ENCODE measurements at places on chromosomes 16 and 17.
A peak's percentile ranks its signal among the peaks of the same experiment; 100 is the strongest.

DNA sequence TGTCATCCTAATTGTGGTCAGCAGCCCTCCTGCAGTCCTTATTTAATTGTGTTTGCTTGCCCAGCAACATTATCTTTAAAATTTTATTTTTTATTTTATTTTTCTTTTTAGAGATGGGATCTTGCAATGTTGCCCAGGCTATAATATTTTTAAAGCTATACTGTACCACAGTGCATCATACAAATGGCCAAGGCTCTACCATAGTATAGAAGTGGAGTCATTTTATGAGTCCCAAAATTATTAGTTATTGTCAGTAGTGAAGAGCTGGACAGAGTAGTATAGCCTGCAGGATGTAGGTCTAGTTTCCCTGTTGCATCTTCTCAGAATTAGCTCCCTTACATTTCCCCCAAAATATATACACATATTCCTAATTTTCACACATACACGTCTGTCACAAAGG, 44.1 kb downstream of the GAN start:
- DNase-seq: no peak

DNA sequence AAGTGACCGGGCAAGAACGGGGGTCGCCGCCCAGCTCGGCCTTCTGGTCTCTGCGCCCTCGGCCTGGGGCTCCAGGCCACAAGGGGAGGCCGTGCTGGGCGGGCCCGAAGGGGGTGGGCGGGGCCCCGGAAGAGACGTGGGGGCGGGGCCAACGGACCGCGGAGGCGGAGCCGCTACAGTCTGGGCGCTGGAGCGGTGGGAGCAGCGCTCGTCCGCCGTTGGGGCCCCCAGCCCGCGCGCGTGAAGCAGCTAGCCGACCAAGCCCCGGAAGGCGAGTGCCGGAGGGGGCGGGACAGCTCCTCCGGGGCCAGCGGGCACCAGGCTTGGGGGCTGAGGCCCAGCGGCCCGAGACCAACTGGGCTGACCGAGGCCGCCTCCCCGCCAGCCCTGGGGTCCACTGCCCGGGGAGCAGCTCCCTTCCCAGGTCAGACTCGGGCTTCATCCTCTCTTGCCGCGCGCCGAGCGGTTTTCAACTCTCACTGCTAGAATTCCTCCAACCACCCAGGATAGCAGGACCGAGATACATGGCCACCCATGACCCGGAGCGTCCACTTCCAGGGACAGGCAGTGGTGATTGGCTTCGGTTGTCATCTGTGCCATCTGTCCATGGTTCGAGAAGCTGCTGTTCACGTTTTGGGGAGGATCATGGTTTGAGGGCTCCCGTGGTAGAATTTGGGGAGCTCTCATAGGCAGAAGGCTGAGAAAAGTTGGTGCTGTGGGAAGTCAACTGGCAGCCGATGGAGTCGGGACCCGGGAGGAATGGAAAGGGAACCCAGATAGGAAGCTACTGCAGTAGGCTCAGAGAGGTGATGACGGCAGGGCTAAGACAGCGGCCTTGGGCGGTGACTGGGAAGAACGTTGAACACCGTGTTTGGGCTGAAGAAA, 44.6 kb upstream of the LCMT1 start:
- peak; percentile 72 for DNase-seq

GRCh38 chr16:67910158-67910557, 17.1 kb downstream of the PSKH1 start:
- DNase-seq: peak; percentile 84

DNA sequence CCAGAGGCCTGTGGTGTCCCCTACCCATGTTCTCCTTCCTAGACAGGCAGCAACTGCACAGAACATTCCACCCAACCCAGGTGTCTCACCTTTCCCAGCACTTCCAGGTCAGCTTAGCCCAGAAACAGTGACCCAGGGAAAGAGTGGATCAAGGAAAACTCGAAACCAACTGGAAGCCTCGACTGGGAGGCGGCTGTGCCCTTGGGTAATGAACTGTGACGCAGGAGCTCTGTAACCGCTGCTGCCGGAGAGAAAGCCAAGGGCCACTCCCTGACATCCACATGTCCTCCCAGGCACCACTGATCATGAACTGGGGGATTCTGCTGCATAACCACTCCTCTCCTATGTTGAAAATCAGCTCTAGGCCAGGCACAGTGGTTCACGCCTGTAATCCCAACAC, 34.4 kb downstream of the WDR59 start:
- no peak for DNase-seq

- peak; percentile 47 for DNase-seq
Measured at GRCh38 chr17:1122533-1123392, 57.0 kb downstream of the ABR start.

GRCh38 chr17:66670206-66670605, 164.7 kb upstream of the CACNG5 start:
- no peak for DNase-seq

DNA sequence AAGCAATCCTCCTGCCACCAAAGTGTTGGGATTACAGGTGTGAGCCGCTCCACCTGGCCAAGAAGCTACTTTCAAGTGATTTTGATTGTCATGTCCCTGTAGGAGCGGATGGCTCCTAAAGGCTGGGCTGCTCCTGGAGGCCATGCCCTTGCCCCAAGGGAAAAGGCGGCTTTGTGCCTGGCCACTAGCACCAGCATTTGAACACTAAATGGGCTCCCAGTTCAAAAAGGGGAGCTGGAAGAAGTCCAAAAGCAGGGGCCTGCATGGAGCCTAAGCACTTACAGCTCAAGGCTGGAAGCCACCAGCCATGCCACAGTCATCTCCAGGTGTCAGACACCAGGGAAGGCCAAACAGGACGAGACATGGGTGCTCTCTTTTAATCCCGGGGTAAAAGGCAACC, 26.8 kb downstream of the SPHK1 start:
- no peak for DNase-seq

- no peak for DNase-seq
Measured at GRCh38 chr17:57210224-57210553, 46.1 kb upstream of the MSI2 start.

DNA sequence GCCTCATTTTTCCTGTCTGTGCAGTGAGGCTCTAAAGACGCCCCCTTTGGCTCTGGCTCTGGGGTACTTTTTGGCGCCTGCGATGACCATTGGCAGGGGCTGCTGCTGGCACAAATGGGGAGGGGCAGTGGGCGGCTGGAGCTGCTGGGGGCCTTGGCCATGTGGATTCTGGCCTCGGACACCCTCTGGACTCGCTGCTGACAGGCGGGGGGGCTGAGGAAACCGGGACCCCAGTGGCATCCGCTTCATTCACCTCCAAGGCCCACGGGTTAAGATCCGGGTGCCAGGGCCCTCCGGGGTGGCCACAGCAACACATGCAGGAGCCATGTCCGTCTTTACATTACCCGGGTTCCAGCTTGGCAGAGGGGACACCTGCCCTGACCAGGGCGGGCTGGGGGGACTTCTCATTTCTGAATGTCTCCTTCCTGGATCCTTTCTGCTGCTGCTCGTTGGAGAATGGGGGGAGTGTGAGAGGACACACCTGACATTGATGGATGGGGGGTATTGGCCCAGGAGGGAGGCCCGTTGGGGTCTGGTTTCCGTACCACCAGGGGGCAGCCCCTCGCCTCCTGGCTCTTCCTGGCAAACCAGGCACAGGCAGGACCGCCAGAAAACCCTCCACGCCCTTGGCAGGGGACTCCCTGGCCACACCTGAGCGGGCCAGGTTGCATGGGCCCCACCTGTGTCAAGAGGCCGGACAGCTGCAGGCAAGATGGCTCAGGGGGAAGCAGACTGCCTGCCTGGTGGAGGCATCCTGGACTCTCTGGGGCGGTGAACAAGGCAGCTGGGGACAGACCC, 21.8 kb downstream of the GSE1 start:
- DNase-seq: no peak

GRCh38 chr16:82185012-82185411, 15.0 kb upstream of the MPHOSPH6 start:
- DNase-seq: no peak

DNA sequence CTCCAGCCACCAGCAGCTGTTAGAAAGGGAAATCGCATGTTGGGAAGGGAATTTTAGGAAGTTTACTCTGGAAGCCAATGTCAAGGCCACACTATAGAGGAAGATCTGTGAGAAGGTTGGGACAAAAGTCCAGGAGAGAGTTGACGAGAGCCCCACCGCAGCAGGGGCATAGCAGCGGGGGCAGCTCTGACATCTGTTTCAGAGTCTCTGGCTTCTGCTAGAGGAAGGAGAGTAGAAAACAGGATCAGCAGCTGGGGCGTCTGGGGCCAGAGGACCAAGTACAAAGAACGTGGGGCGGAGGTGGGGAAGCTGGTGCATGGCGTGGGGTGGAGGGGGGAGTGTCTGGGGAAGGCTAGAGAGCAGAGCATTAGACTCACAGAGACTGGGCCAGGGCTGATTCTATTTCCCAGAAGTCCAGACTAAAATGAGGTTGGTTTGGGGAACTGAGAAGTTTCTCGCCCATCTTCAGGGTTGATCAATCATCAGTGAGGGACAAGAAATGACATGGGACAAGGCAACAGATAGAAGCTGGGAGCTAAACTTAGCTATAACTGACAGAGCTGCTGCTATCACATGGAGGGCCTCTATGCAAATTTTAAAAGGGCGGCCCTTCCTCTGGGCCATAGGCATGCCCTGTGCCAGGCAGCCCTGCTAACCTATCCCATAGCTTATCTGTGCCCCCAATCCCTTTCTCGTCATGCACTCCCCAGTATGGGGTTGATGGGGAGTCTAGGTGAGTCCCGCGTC, 1.2 kb downstream of the RABEP2 start:
- no peak for DNase-seq

- DNase-seq: no peak
Measured at GRCh38 chr17:48543107-48543853, 1.6 kb downstream of the HOXB2 start.

DNA sequence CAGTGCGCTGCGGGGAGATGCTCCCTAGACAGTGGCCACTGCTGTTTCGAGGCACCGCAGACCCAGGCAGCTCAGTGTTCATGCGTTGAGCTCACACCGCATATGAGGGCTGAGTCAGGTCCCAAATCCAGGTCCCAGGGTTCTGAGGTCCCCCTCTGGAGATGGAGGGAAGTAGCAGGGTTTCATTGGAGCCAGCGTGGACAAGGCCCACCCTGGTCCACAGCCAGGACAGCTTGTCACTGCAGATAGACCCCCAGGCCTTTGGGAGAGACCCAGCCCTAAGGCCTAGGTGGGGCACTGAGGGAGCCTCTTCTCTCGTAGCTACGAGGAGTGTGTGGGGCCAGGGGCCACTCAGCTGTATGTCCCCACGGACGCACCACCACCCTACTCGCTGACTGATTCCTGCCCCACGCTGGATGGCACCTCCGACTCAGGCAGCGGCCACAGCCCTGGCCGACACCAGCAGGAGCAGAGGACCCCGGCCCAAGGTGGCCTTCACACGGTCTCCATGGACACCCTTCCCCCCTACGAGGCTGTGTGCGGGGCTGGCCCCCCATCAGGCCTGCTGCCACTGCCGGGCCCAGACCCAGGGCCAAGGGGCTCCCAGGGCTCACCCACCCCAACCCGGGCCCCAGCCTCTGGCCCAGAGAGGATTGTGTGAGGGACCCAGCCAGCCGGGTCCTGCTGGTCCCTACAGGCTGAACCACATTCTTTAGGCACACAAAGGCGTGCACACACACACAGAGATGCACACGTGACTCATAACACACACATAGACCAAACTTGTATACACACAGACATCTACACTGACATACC, 53.4 kb downstream of the BEAN1 start:
- DNase-seq: no peak

DNA sequence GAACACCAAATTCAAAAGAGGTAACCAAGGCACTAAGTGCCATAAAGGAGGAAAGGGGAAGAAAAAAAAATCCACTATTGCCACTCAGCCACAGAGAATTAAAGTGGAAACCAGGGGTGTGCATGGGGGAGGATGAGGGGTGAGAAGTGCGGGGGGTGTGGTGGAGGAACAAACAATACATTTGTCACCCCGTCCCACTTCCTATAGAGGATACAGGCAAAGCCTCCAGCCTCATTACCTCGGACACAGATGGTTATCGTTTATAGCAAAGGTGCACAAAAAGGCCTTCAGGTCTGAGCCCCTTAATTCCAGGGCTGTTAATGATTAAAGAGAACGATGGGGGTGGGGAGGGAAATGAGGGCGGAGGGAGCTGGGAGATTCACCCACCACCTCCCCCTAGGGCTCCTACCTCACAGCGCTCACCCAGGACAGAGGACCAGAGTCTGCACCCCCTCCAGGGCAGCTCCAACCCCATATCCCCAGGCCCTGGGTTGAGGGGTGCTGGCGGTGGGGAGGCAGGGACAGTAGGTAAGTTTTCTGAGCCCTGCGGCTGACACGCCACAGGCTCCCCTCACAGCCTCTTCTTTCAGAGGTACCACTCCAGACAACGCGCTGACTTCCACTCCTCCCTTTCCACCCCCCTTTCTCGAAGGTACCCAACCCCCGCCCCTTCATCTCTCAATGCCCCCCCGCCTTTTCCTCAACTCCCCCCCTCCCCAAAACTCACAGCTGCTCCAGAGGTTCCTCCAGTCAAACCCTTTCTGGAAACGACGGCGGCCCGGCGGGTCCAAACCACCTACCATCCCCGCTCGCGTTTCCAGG, 470 bp downstream of the DCUN1D3 start:
- DNase-seq: no peak

DNA sequence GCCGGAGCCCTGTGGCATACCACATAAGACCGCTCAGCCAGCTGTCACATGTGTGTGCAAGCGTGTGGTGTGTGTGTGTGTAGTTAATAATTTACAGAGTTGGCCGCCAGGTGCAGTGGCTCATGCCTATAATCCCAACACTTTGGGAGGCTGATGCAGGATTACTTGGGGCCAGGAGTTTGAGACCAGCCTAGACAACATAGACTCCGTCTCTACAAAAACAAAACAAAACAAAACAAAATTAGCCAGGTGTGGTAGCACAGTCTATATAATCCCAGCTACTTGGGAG, 20.4 kb downstream of the SOCS1 start:
- no peak for DNase-seq

- DNase-seq: no peak
Measured at GRCh38 chr16:56190048-56190676, 1.1 kb upstream of the GNAO1 start.

DNA sequence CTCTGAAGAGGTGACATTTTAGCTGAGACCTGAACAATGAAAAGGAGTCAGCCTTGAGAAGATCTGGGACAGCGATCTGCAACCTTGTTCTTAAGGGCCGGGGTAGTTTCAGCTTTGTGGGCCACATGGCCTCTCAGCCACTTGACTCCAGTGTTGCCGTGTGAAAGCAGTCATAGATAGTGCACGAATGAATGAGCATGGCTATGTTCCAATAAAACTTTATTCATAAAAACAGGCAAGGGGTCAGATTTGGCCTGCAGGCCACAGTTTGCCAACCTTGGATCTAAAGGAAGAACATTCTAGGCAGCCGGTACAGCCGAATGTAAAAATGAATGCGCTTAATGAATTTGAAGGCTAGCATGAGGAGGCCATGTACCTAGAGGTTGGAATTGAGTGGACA, 83.5 kb downstream of the ABCC6 start:
- DNase-seq: no peak

GRCh38 chr16:69166221-69166833, 20.6 kb upstream of the SNTB2 start:
- no peak for DNase-seq

GRCh38 chr17:37818689-37819088, 73.8 kb upstream of the HNF1B start:
- DNase-seq: no peak

DNA sequence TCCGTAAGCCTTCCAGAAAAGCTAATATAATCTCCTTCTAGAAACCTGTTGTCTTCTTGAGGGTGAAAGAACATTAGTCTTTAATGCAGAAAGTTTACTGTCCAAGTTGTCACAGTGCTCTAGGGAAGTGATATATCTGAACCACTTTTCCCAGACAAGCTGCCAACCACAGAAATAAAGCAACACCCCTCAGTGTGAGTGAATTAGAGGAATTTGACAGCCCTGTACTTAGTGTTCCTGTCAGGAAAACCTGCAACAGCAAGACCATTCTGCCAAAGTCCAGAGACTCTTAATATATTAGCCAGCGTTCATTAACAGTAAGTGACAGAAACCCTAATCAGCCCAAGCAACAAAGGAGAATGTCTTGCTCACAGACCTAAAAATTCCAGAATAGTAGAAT, 137.7 kb downstream of the KATNIP start:
- DNase-seq: no peak

Measured in AG10803 (cell line).